ENCODE measurements at places on chromosomes 7 and 10. TPM values are rescaled to one million over a fixed set of nuclear protein-coding genes. Genes with fewer than 3 reads are reported as not detected.

The GHRHR gene
- total RNA-seq, result not detected

The ATG9B gene
- not detected for total RNA-seq

The ALOX5 gene
- total RNA-seq, result 0.09 TPM

The LIPK gene
- 1.4 TPM for total RNA-seq

The CLDN4 gene
- 126 TPM for total RNA-seq

The STEAP1B gene
- total RNA-seq, result 0.63 TPM

The PTPRZ1 gene
- 22.5 TPM for total RNA-seq

The TSPAN33 gene
- 6.2 TPM for total RNA-seq

The MAP3K8 gene
- total RNA-seq, result 2.7 TPM

The CYP2W1 gene
- 13.1 TPM for total RNA-seq

The PLXDC2 gene
- total RNA-seq, result 1.6 TPM

The SEMA3C gene
- total RNA-seq, result 149 TPM

The RBM20 gene
- total RNA-seq, result 0.28 TPM

The SHH gene
- total RNA-seq, result not detected
